Endothelial cell of umbilical vein (primary cell): ENCODE measurements at places on chromosomes 1 and 21.

DNA sequence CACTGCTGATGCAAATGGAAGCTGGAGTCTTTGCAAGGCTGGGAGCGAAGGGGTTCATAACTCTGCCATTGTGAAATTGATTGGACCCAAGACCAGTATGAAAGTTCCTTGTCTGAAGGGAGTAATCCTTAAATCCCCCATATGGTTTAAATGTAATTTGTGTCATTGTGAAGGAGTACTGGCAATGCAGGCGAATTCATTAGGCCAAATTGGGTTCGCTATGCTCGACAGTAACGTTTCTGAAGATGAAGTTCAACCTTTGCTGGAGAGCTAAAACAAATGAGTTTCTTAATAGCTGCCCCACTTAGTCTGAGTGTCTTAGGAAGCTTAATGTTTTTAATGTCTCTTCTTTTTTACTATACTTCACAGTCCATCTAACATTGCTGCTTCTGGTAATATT, 27.5 kb downstream of the PGM1 start:
- no peak for DNase-seq

GRCh38 chr1:212040629-212041412, 5.3 kb downstream of the DTL start:
- DNase-seq, result peak; percentile 31

- no peak for DNase-seq
These were observed 43.1 kb downstream of the OPTC start for GRCh38 chr1:203536980-203537455.

DNA sequence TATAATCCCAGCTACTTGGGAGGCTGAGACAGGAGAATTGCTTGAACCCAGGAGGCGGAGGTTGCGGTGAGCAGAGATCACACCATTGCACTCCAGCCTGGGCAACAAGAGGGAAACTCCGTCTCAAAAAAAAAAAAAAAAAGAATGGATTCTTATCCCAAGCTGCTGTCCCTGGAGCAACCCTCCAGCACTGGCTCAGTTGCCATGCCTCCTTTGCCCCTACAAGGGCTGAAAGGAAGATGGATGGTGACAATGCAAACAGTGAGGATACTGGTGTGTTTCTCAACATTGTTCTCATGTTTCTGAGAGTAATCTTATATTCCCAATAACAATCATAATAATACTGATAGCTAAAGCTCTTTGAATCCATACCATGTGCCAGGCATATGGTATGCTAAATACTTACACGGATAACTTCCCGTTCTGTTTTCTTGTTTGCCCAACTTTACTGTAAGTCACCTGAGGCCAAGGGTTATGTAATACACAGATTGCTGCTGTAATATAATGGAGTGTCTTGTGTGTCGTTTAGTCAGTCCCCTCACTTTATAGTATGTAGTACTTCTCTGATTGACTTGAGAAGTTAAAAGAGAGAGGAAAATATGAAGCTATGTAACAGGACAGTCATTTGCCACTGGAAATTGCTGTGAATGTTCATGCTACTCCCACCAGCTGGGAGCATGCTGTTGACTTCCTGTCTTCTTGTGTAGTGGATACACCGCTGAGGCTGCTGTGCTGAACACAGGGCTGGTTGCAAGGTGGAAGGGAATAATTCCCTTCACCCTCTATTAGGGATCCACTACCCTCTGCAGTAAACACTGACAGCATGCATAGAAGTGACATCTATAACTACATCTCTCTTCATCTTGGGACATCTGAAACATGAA, 153.6 kb downstream of the CNIH3 start:
- DNase-seq, result no peak

GRCh38 chr21:16634515-16634914, 878.3 kb upstream of the CXADR start:
- no peak for DNase-seq

DNA sequence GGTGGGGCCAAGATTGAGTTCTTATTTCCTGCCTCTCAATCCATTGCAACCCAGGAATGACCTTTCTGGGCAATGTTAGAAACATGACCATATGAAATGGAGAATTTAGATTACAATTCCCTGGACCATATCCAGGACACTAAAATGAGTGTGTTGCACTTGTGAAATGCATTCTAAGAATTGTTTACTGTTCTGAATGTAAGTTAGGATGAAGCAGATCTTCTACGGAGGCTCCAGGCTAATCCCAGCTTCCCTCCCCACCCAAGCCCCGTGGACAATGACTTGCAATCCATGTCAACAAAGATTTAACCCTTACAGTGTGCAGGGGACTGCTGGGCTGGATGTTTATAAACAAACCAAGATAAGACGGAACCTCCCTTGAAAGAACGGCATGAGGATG, 31.7 kb upstream of the HAO2 start:
- DNase-seq, result no peak

DNA sequence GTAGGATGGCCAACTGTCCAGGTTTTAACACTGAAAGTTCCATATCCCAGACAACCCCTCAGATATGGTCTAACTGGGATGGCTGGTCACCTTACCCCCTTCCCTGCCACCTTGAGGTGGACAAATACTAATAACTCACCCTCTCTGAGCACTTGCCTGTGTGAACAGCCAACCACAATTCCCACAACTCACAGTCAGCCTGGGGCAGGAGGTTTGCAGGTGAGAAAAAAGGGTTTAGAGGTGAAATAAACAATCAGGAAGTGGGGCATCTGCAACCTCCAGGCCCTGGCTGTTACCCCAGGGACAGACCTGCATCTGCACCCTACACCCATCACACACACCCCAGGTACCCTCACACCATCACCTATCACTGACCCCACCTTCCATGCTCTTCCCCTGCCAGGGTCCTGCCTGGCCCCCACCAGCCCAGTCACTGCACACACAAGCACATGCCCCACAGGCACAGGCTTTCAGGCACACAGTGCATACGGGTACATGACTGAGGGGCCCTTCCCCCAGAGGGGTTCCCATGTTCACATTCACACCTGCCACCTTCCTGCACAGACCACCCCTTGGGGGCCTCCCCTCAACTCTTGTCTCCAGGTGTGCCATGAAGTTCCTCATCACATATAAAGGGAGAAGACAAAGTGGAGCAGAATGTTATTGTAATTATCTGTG, 679.5 kb downstream of the MATN1 start:
- no peak for DNase-seq

- DNase-seq, result no peak
These were observed 42.5 kb downstream of the RPRD2 start for GRCh38 chr1:150406483-150406882.

GRCh38 chr1:213987927-213988506, at the start of gene PROX1:
TSS of gene PROX1 (plus strand) at chr1:213987973. CDS start at chr1:213996536, 8,563 bp downstream.
- no peak for DNase-seq

GRCh38 chr1:232247669-232248068, 382.3 kb downstream of the SIPA1L2 start:
- no peak for DNase-seq

GRCh38 chr1:66312271-66312990, 221.5 kb upstream of the SGIP1 start:
- no peak for DNase-seq

DNA sequence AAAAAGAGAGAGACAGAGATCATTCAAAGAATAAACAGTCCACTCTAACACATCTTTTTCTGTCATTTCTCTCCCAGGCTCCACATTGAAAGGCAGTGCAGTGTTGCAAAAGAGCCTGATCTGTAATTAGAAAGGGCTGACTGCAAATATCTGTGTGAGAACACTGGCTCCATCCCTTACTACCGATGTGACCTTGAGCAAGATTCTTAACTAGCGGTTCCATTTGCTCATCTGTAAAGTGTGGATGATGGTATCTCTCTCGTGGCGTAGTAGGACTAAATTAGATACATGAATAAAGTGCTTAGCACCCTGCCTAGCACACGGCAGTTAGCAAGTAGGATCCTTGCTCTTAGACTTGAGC, 26.9 kb upstream of the SLC44A3 start:
- no peak for DNase-seq

GRCh38 chr1:64679177-64679576, 65.7 kb upstream of the RAVER2 start:
- DNase-seq, result no peak
